Fibroblast of pulmonary artery (primary cell): ENCODE measurements at places on chromosomes 3 and 15.
A peak's percentile ranks its signal among the peaks of the same experiment; 100 is the strongest.

GRCh38 chr15:58873267-58873666 is 60.2 kb downstream of the SLTM start:
- peak; percentile 40 for DNase-seq

GRCh38 chr3:182508919-182509711 is 284.2 kb upstream of the ATP11B start:
- no peak for DNase-seq

DNA sequence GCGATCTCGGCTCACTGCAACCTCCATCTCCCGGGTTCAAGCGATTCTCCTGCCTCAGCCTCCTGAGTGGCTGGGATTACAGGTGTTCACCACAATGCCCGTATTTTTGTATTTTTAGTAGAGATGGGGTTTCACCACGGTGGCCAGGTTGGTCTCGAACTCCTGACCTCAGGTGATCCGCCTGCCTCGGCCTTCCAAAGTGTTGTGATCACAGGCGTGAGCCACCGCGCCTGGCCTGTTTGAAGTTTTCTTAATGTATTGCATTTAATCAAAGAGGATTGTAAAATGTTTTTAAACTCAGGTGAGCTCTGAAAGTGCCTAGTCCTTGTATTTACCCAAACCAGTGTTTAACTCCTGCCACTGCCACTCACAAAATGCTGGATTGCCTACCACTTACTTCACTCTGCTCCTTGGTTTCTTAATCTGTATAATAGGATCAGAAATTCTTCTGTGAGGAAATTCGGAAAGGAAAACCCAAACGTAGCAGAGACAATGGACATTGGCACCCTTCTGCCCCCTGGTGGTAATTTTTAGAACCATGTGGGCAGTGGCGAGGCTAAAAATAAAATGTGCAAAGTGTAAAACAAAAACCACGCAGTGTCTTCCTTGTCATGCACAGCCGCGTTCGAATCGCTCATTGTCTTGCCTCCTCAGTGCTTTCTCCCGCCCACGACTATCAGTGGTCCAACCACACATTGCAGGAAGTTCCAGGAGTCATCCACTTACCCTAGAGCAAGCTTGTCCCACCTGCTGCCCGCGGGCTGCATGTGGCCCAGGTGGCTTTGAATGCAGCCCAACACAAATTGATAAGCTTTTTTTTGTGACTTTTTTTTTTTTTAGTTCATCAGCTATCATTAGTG is 27.3 kb downstream of the CEP19 start:
- peak; percentile 75 for DNase-seq

GRCh38 chr15:67765701-67766100 is 59.6 kb upstream of the SKOR1 start:
- DNase-seq, result no peak

DNA sequence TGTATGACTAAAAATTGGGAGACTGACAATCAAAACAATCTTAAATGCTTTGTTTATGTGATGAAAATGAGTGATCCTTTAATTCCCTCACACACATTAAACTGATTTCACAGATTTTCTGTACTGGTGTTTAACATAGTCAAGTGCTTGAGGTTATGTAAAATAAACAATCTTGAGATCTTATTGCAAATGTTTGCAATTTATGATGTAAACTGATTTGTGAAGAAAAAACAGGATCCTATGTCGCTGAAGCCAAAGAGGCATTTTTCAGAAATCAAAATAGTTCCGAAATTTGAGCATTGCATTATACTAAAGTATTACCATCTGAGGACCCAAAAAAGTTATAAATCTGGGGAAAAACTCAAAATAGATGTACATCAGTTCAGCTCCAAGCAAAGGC is 12.7 kb downstream of the SHOX2 start:
- no peak for DNase-seq

- no peak for DNase-seq
Observed at GRCh38 chr3:64046996-64047594, 23.8 kb upstream of the PSMD6 start.

DNA sequence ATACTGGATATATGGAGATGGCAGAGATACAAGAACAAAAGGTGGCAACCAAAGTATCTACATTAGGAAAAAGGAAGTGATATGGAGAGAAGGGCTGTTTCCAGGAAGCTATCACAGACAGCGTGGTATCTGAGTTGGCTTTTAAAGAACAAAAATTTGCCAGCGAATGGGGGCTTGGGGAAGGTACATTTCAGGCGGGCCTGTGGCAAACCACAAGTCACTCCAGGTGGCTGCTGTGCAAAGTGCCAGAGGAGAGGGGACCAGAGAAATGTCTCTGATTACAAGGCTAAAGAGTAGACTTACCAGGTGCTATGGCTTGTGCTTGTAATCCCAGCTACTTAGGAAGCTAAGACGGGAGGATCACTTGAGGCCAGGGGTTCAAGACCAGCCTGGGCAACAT is 91.1 kb downstream of the MSL2 start:
- DNase-seq, result no peak

GRCh38 chr15:65881766-65882434 is 12.6 kb downstream of the RAB11A start:
- no peak for DNase-seq

- DNase-seq, result peak; percentile 59
Observed at GRCh38 chr3:80087767-80088166, 320.0 kb upstream of the ROBO1 start.

DNA sequence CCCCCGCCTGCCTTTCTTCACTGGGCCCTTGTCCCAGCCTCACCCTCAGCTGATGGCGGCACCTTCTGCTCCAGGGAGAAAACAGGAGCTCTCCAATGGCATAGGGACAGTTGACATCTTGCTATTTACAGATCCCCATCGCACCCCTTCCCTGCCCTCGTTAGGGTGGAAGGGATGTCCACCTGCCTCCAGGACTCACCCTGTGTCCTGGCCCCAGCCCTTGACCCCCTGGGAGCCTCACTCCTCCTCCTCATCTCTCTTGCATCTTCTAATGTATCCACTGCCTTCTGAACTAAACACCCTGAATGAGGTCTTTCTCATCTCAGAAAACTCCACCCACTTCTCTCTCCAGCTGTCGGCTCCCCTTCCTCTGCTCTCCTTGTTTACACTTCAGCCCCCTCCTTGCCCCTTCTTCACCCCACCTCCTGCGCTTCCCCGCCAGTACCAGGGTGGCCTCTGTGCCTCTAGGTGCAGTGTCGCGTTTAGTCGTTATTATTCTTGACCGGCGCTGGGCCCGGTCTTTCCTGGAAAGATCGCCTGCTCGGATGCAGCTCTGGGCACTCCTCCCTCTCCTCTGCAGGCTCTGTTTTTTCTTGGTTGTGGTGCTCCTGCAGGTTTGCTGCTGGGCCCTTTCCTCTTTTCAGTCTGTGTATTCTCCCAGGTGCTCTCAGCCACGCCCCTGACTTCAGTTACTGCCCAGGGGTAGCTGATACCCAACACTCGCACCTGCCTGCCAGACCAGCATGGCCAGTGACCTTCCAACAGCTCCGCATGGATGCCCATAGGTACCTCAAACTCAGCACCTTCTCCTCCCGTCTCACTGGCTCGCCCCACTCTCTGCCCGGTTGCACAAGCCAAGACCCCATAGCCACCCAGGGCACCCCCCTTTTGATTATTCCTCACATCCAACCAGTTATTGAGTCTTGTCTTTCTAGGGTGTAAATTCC is 42.9 kb downstream of the PML start:
- DNase-seq, result no peak

DNA sequence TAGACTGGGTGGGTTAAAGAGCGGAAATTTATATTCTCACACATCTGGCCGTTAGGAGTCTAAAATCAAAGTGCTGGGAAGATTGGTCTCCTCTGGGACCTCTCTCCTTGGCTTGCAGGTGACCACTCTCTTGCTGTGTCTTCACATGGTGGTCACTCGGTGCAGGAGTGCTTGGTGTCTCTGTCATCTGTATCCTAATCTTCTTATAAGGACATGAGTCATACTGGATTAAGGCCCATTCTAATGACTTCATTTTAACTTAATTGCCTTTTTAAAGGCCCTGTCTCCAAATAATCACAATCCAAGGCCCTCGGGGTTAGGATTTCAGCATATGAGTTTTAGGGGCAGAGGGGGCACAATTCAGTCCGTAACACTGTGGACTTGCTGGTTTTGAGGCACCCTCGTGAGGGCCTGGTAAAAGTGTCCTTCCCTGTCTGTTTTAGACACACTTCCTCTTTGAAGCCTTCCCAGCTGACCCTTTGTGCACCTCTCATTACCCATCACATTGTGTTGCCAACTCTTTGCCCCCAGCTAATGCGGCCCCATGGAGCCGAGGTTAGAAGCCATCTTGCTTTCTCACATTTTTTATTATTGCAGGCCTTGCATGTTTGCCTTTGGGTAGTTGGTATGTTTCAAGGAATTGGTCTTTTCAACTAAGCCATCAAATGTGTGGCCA is 3.2 kb downstream of the XYLB start:
- no peak for DNase-seq

GRCh38 chr3:122533931-122534334 is 19.2 kb upstream of the KPNA1 start:
- DNase-seq, result peak; percentile 62

GRCh38 chr3:13091898-13092611 is 18.8 kb upstream of the IQSEC1 start:
- peak; percentile 79 for DNase-seq

- peak; percentile 23 for DNase-seq
Observed at GRCh38 chr3:128439226-128439625, 27.5 kb downstream of the DNAJB8 start.
